ENCODE measurements at places on chromosomes 16 and 17.

GRCh38 chr17:51289696-51290111 lies 29.4 kb downstream of the UTP18 start:
- DNase-seq: no peak

- DNase-seq: peak; percentile 11
These were observed at the start of gene CTRB1 for GRCh38 chr16:75218256-75219076. Gene CTRB1 (plus strand): TSS chr16:75218988. CDS start chr16:75219008, 20 bp downstream.

GRCh38 chr16:22139008-22139407 lies 23.3 kb upstream of the SDR42E2 start:
- no peak for DNase-seq

DNA sequence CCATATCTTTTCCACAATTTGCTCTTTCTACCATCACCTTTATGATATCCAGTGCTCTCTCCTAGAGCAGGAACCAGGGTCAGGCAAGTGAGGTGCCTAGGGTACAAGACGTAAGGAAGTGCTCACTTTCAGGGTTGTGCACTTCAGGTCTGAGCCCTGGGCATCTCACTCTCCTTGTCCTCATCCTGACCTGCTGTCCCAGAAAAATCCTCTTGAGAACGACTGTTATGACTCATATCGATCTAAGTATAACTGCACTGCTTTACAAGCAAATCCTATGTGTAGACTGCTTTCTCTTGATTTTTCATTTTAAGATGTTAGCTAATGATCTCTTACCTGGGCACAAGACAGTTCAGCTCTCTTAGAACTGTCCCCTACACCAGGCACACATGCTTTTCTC lies 100.1 kb downstream of the TMEM100 start:
- no peak for DNase-seq

DNA sequence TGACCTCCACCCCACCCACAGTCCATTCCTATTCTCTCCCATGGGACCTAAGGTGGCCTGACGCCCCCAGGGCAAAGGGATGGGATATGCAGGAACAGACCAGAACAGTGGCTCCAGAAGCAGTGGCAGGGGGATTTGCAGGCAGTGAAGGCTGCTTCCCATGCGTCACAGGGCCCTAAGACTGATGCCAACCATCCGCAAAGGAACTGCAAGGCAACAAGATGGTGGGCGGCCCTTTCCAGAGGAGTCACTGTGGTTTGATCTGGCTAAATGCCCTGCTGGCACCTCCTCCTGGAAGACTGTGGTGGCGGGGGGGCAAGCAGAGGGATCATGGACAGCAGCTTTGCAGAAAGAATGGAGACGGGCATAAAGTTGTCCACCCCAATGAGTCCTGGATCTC lies 4.4 kb upstream of the SLC39A11 start:
- DNase-seq: no peak

DNA sequence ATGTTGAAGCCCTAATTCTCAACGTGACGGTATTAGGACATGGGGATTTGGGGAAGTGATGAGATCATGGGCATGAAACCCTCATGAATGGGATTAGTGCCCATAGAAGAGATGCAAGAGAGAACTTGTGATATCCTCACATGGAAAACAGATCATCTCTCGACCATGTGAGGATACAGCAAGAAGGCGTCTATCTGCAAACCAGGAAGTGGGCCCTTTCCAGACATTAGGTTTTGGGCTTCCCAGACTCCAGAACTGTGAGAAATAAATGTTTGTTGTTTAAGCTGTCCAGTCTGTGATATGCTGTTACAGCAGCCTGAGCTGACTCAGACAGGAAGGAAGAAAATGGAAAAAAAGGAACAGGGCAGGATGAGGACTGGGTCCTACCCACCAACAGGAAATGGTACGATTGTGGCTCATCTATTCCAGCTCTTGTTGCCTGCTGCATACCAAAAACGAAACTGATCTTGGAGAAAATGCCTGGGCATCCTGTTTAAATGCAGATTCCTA lies 21.9 kb upstream of the SSTR2 start:
- DNase-seq: peak; percentile 11

GRCh38 chr17:28849281-28849680 lies 5.5 kb upstream of the ERAL1 start:
- DNase-seq: no peak

DNA sequence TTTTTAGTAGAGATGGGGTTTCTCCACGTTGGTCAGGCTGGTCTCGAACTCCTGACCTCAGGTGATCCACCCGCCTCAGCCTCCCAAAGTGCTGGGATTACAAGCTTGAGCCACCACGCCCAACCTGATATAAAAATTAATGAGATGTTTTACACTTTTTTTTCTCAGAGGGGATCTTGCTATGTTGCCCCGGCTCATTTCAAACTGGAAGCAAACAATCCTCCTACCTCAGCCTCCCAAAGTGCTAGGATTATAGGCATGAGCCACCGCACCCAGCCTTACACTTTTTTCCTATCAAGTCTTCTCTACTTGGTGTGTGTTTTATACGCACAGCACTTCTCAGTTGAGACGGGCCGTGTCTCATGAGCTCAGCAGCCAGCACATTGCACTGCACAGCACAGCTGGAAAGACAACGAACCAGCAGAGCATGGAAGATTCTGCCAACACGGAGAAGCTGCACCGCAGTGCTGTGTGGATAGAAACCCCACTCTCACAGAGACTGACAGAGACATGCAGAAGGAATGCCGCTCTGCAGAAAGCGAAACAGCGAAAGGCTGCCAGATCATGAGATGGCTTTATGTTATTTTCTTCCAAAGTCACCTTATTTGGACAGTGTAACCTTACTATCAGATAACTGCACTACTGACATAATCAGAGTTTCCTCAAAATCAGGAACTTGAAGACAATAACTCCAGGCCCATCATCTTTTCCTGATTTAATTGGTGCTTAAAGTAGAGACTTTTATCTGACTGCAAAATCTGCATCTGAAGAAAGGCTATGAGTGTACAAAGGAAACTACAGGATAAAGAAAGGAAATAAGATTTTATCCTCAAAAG lies 6.5 kb upstream of the QRICH2 start:
- no peak for DNase-seq

GRCh38 chr17:29278692-29279091 lies 15.3 kb downstream of the NUFIP2 start:
- DNase-seq: no peak

DNA sequence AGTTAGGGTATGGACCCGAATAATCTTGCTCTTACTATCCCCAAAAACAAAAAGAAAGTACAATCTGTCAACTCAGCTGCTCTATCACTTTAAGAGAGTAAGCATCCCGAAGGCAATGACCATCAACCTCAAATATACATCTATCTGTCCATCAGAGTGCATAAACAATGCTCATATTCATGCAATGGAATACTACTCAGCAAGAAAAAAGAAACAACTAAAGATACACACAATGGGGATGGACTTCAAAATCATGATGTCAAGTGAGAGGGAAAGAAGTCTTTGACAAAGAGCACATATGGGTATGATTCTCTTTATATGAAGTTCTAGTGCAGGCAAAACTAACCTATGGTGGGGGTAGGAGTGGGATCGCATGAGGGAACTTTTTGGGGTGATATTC lies 9.5 kb downstream of the MYO18A start:
- DNase-seq: no peak

GRCh38 chr16:65463652-65464260 lies 341.9 kb upstream of the CDH11 start:
- no peak for DNase-seq

DNA sequence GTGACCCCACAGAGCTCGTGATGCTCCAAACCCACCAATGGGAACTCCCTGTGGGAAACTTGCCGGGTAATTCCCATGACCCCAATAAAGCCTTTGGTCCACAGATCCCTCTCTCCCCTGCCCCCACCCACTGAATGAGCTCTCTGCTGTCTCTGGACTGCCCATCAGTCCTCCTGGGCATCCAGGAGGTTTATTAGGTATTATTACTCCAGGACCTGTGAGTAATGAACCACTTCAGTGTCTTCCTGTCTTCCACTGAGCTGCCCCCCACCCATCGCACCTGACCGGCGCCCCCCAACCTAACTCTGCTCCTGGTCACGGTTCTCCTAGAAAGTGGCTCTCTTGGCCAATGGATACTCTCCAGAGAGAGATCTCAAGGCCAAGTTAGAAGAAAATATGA lies 28.7 kb upstream of the DNAH17 start:
- no peak for DNase-seq

- no peak for DNase-seq
These were observed 362.2 kb downstream of the WWOX start for GRCh38 chr16:78461496-78462287.

GRCh38 chr16:82763371-82763770 lies 136.6 kb downstream of the CDH13 start:
- no peak for DNase-seq

DNA sequence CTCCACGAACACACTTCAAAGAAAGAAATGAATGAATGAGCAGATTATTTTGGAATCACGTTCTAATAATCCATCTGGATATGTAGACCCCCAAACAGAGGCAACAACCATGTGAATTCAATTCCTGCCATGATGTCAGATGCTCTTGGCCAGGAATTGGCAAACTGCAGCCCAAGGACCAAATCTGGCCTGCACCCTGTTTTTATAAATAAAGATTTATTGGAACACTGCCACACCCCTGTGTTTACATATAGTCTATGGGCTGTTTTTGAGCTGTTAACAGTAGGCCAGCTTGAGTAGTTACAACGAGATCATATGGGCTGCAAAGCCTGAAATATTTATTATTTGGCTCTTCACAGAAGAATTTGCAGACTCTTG lies 336.0 kb upstream of the ZFHX3 start:
- no peak for DNase-seq

- DNase-seq: no peak
These were observed 265.1 kb downstream of the WWOX start for GRCh38 chr16:78364556-78364880.

DNA sequence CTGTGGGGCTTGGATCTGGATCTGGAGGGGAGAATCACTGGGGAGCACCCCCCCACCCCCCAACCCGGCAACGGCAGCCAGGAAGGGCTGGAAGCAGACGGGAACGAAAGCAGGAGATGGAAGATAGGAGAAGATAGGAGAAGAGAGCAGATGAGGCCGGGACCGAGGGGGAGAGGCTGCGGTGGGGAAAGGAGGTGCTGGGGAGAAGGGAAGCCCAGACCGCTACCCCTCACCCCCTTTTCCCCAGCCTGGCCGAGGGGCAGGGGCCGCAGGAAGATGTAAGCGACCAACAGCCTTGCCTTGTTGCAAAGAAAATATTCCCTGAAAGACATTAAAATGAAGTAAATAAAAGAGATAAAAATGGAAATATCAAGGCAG lies 26.8 kb upstream of the CBFA2T3 start:
- DNase-seq: no peak

GRCh38 chr17:32943206-32943605 lies 15.3 kb downstream of the TMEM98 start:
- no peak for DNase-seq

DNA sequence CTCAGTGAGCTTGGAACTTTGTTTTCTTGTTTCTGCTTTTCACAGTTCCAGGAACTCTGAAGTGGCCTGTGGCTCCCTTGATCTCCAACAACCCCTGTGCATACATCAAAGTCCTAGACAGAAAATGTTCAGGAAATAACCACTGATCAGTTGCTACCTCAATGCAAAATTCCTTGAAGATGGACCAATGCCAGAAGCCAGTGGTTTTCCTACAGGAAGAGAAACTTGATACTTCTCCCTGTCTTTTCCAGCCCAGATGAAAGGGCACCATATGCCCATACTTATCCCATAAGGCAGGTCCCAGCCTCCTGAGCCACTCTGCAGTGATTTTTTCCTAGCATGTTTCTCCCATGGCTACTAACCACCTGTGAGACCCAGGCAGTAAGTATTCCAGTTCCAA lies 12.3 kb upstream of the CDRT4 start:
- DNase-seq: no peak

GRCh38 chr17:42111871-42112551 lies 503 bp downstream of the DHX58 start:
- DNase-seq: no peak

GRCh38 chr16:77227745-77228144 lies 28.5 kb downstream of the SYCE1L start:
- no peak for DNase-seq

GRCh38 chr16:85935974-85936760 lies 37.2 kb downstream of the IRF8 start:
- DNase-seq: peak; percentile 84

DNA sequence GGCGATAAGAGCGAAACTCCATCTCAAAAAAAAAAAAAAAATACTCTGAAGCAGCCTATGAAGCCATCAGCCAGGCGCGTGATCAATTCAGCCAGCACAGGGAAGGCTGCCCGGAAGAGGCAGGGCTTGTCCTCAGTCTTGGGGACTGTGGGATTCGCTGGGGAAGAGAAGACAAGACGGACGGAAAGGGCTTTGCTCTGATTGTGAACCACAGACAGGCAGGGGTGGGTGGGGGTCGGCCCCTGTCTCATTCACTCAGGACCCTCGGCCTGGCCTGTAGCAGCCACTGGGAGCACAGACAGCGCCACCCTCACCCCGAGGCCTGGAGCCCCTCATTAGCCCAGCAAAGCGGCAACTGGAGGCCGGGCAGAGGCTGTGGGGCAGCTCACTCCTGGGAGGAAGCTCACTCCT lies 37.2 kb downstream of the ABR start:
- no peak for DNase-seq

- DNase-seq: no peak
These were observed 34.6 kb upstream of the PVALEF start for GRCh38 chr17:81130385-81131361.

DNA sequence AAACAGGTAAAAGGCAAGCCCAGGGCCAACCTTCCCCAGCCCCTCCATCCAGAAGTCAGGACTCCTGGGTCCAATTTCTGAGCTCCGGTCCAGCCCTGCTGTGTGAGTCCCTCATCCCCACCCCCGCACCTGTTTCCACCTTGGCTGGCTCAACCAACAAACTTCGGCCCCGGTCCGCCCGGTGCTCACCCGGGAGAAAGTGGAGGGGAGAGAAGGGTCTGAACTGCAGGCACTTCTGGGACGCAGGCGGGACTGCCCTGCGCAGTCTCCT lies 541 bp downstream of the RHBDF2 start:
- DNase-seq: no peak

- no peak for DNase-seq
These were observed 14.2 kb upstream of the ST6GALNAC2 start for GRCh38 chr17:76599694-76600460.

DNA sequence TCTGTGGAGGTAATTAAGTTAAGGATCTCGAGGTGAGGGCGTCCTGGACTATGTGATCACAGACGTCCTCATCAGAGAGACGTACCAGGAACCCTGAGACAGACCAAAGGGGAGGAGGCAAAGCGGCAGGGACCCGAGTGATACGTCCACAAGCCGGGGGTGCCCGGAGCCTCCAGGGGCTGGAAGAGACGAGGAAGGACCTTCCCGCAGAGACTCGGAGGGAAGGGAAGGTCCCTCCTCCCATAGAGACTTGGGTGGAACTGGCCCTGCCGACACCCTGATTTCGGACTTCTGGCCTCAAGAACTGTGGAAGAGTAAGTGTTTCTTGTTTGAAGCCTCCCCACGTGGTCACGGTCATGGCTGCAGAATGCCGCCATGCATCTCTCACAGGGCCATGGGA lies 30.8 kb downstream of the LMF1 start:
- no peak for DNase-seq
